ENCODE measurements at places on chromosomes 4 and X.

- DNase-seq: no peak
Observed at GRCh38 chr4:86556791-86557415, 37.2 kb upstream of the PTPN13 start.

GRCh38 chrX:49237060-49237459 is 1.8 kb downstream of the CCDC22 start:
- DNase-seq: no peak

GRCh38 chrX:65928522-65928921 is 111.4 kb downstream of the VSIG4 start:
- no peak for DNase-seq

- DNase-seq: no peak
Observed at GRCh38 chrX:45258731-45259402, 58.2 kb upstream of the DIPK2B start.

DNA sequence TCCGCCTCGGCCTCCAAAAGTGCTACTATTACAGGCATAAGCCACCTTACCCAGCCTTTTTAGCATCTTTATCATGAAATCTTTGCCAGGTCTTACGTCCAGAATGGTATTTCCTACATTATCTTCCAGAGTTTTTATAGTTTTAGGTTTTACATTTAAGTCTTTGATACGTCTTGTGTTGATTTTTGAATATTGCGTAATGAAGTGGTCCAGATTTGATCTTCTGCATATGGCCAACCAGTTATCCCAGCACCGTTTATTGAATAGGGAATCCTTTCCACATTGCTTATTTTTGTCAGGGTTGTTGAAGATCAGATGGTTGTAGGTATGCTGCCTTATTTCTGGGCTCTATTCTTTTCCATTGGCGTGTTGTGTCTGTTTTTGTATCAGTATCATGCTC is 349.6 kb downstream of the KCTD8 start:
- DNase-seq: no peak

DNA sequence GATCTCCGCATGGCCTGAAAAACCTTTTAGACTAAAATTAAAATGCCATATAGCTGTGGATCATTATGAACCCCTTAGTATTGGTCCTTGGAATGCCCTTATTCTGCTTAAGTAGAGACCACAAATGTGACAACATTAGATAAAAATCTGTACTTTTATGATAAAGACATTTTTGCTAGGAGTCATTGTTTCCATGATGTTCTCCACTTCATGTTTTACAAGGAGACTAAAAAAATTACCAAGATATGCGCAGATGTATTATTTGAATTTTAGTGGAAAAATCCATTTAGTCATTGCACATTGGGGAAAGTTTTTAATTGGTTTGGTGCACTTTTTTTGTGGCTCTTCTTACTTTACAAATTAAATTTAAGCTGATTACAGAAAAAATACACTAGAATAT is 85.1 kb upstream of the HPRT1 start:
- DNase-seq: no peak

GRCh38 chr4:85883180-85883579 is 408.2 kb downstream of the ARHGAP24 start:
- no peak for DNase-seq

GRCh38 chrX:43693602-43694406 is 37.7 kb downstream of the MAOA start:
- DNase-seq: no peak

DNA sequence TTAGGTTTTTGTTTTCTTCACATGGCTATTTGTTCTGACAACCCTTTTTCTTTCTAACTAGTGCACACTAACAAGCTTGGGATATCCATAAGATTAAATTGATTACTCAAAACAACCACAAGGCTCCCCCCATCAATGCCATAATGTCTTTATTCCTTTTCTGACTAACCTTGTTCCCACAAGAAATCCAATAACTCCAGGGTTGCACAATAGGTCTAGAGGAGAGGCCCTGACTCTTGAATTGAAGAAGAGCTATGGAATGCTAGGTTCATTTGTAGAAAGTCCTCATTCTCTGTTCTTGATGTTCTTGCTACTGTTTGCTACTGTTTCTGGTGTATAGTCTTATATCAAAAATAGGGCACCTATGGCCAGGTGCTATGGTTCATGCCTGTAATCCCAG is 71.0 kb downstream of the PRRG1 start:
- no peak for DNase-seq

DNA sequence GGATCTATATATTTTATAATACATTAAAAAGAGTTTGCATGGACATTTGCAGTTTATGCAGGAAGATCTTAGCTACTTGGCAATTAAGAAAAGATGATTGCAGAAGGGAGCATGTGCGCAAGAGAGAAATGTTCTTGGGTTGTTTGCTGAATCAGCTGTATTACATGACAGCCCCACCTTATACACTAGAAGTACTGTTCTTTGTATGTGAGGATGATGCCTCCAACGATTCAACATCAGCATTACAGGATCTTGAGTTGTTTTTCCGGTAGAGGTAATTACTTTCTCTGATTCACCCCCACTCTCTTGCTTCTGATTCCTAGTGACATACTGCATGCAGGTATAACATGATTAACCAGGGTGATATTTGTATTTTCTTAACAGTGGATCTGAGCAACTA is 140.8 kb downstream of the PCDH7 start:
- DNase-seq: no peak

- DNase-seq: no peak
Observed at GRCh38 chrX:120568035-120568434, 7.3 kb upstream of the CUL4B start.

- no peak for DNase-seq
Observed at GRCh38 chr4:154527308-154527707, 22.9 kb downstream of the PLRG1 start.

GRCh38 chr4:156442912-156443311 is 489.2 kb upstream of the CTSO start:
- DNase-seq: no peak

- DNase-seq: no peak
Observed at GRCh38 chr4:33160126-33160525, 2440.0 kb downstream of the PCDH7 start.

DNA sequence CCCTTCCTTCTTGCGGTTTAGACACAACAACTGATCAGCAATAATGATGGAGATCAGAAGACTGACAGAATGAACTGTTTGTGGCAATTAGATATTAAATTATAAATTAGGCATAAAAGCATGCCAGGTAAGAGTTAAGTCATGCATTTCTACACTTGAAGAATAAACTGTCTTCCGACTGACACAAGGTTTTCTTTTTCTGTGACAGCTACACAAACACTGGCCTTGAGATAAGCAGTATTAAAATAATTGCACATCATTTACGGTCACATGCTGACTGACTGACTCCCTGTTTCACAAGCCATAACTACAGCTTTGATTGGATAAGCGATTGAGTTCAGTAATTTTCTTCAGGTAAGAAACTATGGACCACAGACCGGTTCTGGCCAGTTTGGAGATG is 56.2 kb downstream of the UBE2NL start:
- DNase-seq: no peak

GRCh38 chr4:185718578-185719499 is 93.2 kb downstream of the SORBS2 start:
- DNase-seq: no peak

DNA sequence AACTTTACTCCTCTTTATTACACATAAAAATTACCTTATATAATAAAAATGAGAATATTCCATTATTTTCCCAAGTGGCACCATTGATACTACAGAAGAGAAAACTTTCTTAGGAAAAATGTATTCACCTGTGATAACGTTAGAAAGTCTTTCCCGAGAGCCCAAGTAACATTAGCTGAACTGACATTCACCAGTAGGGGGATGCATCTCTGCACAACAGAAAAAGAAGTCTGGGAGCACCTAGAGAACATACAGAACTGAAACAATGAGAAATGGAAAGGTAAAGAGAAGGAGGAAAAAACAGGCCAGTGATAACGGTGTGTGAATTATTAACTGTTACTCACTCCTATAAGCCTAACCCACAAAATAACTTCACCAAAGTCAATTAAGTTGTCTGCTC is 423.3 kb downstream of the CENPC start:
- DNase-seq: no peak

DNA sequence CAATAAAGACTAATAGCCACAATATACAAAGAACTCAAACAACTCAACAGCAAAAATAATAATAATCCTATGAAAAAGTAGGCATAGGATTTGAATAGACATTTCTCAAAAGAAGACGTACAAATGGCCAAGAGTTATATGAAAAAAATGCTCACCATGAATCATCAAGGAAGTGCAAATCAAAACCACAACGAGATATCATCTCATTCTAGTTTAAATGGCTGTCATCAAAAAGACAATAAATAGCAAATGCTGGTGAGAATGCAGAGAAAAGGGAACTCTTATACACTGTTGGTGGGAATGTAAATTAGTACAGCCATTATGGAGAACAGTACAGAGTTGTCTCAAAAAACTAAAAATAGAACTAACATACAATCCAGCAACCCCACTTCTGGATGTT is 18.8 kb downstream of the TLR6 start:
- peak; percentile 65 for DNase-seq
